ENCODE measurements at places on chromosomes 12 and 14.

GRCh38 chr12:27844366-27845090 lies 64.5 kb upstream of the MANSC4 start:
- peak; percentile 46 for ATAC-seq

- ATAC-seq = no peak
Observed at GRCh38 chr12:127723251-127723650, 543.7 kb upstream of the TMEM132C start.

DNA sequence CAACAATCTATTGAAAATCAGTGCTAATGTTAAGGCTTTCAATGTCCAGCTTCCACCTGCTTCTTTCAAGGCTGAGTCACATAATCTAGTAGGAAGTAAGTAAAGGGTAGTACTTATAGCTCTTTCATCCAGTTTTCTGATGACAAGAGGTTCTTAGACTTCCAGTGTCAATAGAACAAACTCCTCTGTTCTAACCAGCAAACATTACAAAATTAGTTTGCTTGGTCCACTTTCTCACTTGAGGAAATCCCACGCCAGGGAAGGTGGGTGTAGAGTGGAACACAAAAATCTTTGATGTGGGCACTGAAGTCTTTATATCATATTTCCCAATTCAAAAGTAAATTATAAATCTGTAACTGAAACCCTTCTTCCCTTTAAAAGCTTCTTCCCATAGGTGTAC lies 2.6 kb downstream of the NPC2 start:
- no peak for ATAC-seq

DNA sequence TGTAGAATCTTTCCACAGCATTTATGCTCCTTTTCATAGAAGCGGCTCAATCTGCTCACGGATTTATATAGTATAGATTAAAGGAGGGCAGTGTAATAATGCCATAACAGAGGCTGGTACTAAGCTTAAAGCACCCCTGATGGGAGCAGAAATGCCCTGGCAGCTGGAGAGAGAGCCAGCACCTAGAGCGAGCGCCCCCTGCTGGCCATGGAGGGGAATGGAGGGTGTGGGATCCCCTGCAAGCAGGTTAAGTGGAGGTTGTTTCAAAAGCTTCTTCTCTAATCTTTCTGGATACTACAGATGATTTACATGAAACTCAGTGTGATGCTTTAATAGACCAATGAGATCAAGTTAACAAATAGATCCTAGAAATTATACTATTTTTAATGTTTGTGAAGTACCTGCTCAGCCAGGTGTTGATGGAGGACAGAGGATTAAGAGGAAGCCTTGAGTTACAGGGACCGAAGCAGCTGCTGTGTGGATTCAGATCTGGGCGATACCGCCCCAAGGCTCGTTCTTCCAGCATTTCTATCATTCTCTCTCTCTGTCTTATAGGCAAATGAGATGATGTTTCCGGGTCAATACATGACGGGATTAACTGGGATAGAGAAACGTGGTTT lies 1519.3 kb upstream of the TMEM132C start:
- ATAC-seq = peak; percentile 58

GRCh38 chr14:32779840-32780239 lies 158.8 kb upstream of the NPAS3 start:
- ATAC-seq = no peak

DNA sequence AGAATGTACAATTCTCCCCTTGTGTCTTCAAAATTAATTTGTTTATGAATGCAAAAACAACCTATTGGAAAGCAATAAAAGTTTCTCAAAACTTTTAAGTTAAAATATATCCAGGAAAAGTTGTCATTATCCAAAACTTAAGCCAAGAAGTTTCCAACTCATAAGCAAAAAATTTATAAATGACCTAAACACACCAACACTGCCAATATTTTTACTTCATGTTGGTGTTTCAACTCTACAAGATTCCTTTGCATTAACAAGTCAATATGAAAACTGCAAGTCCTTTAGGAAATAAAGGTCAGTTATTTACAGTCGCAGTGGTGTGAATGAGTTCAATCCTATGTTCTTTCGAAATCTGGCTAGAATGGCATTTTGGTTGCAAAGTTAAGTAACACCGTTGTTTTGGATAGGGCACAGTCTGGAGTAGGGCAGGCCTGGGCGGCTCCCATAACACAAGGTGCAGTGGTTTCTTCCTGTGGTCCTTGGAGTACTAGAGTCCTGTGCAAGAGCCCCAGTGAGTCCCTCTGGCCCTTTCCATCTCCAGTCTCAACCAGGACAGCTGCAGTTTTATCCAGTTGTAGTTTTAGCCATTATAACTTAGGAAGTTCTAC lies 151.4 kb downstream of the MED13L start:
- peak; percentile 54 for ATAC-seq

GRCh38 chr12:65156366-65156841 lies 13.0 kb upstream of the LEMD3 start:
- no peak for ATAC-seq

DNA sequence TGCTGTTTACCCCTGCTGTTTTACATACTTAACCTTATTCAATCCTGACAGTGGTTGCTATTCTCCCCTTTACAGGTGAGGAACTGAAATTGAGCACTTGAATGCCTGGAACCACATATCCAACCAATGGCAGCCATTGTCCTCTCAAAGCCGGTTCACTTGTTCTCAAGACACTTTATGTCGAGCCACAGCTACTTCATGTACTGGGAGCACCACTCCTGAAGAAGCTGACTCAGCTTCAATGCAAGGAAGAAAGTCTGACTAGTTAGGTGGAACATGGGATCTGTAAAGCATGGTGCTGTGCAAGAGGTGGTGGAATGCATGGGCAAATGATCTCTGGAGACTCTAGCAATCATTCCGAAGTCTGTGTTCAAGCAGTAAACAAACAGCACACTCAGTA lies 113.9 kb upstream of the CPM start:
- ATAC-seq = no peak

GRCh38 chr12:18472806-18473205 lies 211.5 kb downstream of the PIK3C2G start:
- ATAC-seq = no peak
